ENCODE measurements at places on chromosomes 13 and 19.

GRCh38 chr19:9839415-9839814 is 4.3 kb downstream of the PIN1 start:
- no peak for DNase-seq

DNA sequence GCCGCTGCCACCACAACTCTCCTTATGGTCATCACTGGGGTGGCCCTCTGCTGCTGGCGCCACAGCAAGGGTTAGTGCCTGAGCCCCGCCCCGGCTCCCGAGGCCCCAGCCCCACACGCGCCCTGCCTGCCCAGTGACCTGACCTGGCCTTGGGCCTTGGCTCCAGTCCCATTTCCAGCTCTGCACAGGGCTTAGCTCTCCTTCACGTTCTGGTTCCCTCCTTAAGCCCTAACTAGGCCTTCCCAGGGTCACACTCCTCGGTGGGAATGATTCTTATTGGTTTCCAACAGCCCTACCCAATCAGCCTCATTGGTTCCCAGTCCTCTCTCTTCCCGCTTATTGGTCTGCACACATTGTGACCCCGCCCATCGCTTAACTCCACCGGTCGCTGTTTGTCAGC is 5.8 kb downstream of the KIRREL2 start:
- DNase-seq, result no peak

DNA sequence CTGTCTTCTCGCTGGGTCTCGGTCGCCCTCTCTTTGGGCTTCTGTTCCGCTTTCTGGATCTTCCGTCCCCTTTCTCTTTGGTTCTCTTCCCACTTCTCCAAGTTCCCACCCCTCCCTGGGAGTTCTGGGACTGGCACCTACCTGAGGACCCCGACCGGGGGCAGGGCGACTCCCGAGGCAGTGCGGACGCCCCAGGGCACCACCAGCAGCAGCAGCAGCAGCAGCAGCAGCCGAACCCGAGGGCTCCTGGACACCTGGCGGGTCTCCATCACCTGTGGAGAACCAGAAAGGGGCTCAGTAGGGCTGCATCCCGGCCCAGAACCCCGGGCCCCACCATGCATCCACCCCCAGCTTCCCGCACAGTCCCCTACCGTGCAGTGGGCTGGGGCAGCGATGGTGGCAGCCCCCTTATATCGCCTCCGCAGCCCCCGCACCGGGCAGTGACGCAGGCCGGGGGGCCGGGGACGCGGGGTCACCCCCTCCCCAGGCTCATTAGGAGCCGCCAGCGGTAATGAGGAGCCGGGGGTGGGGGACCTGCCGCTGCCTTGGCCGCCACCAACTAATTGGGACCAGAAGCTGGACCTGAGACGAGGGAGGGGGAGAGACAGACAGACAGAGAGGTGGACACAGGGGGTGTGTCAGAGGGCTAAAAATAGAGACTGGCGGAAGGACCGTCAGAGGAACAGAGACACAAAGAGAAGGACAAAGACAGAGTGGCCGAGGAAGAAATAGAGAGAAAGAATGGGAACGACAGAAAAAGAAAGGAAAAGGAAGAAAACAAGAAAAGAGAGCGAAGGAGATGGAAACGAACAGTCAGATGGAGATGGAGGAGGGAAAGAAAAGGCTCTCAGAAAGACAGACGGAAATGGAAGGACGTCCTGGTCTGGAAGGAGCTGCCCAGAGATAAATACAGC is at the start of gene PTH2:
PTH2 (minus strand) TSS at position 371 of the 914 bp plus-strand sequence; CDS start at position 269, 102 bp downstream.
- no peak for DNase-seq

DNA sequence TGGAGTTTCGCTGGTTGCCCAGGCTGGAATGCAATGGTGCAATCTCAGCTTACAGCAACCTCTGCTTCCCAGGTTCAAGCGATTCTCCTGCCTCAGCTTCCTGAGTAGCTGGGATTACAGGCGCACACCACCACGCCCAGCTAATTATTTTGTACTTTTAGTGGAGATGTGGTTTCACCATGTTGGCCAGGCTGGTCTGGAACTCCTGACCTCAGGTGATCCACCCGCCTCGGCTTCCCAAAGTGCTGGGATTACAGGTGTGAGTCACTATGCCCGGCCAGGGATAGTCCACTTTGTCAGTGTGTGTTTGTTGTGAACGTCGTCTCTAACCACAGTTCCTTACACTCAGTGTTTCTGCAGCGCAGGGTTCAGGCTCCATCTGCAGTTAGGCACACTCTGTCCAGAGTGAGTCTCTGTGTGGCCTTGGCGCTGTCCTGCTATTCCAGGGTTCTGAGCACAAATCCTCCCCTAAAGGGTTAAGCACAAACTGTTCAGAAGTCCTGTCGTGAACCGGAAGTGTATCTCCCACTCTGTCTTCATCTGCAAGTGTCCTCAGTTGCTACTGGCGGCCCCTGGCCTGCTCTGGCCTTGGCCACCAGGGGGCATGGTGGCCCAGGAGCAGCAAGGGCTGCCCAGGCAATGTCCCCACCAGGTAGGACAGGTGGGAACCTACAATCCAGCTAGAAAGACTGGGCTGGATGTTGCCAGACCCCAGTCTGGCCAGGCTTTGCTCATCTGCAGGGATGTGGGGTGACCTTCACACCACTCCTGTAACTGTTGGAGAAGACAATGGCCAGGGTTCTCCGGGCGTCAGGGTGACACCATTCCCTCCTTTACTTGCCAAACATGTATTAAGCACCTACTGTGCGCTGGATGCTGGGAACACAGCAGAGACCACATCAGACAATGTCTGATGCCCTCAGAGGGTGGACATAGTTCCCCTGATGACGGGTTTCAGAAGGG is 38.8 kb upstream of the GATAD2A start:
- DNase-seq, result peak; percentile 62

DNA sequence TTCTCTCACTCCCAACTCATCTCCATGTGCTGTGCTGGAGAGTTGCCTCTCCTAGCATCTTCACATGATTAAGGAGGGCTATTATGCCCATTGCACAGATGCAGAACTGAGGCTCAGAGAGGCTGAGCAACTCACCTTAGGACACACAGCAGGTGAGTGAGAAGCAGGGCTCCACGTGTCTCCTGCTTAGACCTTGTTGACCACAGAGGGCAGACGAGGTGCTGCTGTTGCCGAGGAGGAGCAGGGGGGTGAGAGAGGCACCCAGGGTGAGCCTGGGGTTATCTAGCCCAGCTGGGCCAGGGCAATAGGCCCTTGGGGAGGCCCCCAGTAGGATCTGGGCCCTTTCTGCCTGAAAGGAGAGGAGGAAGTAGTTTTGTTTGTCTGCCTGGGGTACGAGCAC is 2.4 kb upstream of the HSH2D start:
- no peak for DNase-seq

DNA sequence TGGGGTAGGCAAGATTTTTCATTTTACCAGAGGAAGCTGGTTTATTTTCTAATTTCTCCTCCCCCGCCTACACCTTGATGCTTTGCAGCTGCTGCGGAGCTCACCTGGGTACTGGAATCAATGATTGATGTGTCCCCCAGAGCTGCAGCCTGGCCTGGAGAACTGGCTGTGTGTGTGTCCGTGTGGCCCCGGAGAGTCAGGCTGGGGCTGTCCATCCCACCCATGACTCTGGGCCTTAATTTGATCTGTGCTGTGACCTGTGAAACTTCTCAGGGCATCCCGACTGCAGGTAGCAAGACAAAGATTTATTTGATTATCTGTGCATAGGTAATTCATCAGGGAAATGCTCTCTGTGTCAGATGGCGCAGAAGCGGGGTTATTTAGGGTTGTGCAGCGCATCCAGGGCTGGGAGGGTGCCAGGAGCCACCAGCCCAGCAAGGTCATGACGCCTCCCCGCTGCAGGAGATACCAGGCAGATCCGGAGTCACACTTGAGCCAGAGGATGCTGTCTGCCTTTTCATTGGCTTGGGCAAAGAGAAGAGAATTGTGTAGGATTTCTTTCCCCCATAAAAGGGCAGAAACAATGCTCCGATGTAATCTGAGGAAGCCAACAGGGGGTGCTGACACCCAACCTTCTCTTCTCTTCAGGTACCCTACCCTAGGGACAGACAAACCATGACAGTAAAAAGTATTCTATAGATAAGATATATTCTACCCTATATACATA is 346.6 kb downstream of the TSHZ3 start:
- no peak for DNase-seq

- DNase-seq, result no peak
These were observed 13.5 kb downstream of the ARL11 start for GRCh38 chr13:49641801-49642291.

- no peak for DNase-seq
These were observed 7.5 kb upstream of the MPV17L2 start for GRCh38 chr19:18185538-18185937.

DNA sequence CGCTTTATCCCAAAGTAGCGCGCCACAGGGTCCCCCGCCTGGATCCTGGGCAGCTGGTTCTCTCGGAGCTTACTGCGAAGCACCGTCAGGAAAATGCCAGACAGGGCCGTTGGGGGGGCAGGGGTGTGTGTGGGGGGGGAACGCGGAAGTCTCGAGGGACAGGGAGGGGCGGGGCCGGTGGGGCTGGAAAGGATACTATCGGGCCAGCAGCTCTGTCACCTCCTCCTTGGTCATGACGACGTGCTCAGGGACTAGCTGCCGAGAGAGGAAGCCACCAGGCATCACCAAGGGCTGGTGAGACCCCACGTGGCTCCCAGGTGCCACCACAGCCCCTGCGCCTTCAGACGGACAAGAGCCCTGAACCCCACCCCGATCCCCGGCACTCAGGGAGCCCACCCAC is 5.3 kb downstream of the POLR2E start:
- no peak for DNase-seq

- no peak for DNase-seq
These were observed 849.4 kb upstream of the MIR17HG start for GRCh38 chr13:90498096-90498495.

- DNase-seq, result no peak
These were observed 236.4 kb downstream of the ATP8A2 start for GRCh38 chr13:25608181-25608580.

GRCh38 chr13:94218537-94218936 is 260.9 kb downstream of the DCT start:
- no peak for DNase-seq

DNA sequence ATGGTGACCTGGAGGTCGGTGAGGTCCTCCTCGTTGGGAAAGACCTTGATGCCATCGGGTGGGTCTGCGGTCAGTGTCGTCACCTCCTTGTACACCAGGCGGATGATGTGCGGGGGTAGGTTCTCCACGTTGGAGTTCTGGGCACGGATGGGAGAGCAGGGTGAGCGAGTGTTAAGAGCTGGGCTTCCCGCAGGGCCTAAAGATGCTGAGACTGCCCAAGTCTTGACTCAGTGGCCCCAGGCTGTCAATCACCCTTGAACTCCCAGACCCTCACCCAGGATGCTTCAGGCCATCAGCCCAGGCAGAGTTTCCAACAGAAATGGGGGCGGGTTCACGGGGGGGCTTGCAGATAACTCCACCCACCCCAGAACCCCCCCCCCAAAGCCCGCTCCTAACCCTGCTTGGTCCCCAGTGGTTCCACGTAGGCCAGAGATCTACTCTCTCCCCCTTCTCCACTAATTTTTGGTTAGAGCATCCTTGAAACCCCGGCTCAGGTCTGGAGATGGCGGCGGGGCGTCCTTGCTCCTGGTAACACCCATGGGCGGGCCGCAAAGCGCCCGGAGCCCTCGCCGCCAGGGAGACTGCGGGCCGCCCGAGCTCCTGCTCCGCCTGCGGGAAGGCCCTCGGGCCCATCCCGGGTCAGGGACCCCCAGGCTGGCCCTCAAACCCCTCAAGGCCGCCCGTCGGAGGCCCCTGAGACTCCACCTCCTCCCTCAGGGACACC is 600 bp downstream of the UBE2S start:
- peak; percentile 50 for DNase-seq

DNA sequence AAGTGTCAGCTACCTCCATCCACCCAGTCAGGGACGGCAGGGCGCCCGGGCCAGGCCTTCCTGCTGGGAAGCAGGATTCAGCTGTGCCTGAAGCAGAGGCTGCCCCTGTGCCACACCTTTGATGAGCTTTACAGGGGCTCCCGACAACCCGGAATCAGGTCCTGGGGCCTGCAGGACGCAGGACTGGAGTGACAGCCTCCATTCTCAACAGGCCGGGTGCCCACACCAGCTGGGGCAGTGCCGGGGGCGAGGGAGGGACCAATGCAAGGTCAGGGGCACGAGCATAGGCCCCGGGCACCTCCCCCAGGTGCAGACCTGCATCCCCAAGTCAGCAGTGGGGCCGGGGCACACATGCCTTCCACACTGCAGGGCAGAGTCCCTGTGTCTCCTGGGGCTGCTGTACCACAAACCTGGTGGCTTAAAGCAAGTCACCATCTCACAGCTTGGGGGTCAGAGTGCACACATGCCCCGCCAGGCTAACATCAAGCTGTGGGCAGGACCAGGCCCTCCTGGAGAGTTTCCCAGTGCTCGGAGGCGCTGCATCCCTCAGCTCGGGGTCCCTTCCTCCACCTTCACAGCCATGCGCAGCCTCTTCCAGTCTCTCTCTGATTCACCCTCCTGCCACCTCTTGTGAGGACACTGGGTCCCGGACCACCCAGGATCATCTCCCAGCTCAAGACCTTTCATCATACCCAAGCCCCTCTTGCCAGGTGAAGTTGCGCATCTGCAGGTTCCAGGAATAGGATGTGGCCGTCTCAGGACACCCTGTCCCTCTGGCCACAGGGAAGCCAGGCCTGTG is 13.4 kb downstream of the UBXN6 start:
- no peak for DNase-seq

- DNase-seq, result no peak
These were observed 4.6 kb downstream of the PCDH9 start for GRCh38 chr13:67225252-67226159.

DNA sequence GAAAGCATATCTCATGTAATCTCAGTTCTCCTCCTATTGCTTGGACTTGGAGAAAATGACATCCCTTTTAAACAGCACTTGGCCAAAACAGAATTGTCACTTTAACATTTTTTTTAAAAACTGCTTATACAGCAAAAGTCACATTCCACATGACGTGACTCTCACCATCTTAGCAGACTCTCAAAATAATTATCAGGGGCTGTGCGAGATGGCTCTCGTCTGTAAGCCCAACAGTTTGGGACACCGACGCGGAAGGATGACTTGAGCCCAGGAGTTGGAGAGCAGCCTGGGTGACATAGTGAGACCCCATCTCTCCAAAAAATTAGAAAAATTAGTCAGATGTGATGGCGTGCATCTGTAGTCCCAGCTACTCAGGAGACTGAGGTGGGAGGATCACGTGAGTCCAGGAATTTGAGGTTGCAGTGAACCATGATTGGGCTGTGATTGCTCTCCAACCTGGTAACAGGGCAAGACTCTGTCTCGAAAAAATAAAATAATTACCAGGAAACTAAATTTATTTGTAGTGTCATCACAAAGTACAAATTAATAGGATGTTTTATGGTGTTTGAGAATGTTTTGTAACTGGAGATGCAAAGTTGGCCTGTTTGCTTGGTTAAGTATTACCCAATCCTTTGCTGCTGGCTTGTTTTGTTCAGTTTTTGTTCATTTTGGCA is 8.8 kb downstream of the SAFB start:
- DNase-seq, result no peak

GRCh38 chr19:39671739-39672363 is 16.1 kb downstream of the LGALS16 start:
- peak; percentile 4 for DNase-seq
